ENCODE measurements at places on chromosomes 1 and 21.

GRCh38 chr1:116806245-116806644, 52.0 kb downstream of the CD2 start:
- DNase-seq = no peak

- DNase-seq = no peak
These were observed 24.9 kb upstream of the CDC42BPA start for GRCh38 chr1:227343206-227343605.

- DNase-seq = no peak
These were observed 12.4 kb downstream of the NEXN start for GRCh38 chr1:77900687-77901293.

DNA sequence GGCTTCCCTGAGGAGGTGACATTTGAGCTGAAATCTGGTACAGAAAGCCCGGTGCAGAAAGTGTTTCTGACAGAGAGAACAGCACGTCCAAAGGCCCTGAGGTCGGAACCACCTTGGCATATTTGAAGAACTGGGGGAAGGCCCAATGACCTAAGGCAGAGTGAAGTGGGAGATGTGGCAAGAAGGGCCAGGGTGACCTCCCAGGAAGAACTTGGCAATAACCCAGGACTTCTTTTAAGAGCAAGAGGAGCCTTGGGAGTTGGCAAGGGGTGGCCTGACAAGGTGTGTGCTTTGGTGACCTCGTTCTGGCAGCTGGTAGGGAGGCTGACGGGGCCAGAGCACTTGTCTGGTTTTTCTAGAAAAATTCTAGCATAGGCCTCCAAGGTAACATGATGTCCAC, 23.4 kb downstream of the TTC39A start:
- no peak for DNase-seq

- no peak for DNase-seq
These were observed 134.3 kb downstream of the MATN1 start for GRCh38 chr1:30589083-30589482.

DNA sequence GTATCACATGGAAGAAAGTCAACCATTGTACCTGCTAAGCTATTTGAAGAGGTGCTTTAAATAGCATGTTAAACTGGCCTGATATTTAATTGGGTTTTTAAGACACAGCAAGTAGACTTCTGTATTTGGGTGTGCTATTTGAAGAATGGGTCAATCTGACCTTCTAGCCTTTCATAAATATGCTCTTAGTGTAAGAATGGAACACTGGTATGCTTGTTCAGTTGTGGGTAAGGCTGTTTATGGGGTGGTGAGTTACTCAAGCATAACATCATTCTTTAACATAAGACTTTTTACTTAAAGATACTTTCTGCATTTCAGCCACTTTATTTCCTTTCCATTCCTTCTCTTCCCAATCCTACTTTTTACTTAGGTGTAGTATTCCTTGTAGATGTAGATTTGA, 21.4 kb downstream of the AHCYL1 start:
- no peak for DNase-seq

DNA sequence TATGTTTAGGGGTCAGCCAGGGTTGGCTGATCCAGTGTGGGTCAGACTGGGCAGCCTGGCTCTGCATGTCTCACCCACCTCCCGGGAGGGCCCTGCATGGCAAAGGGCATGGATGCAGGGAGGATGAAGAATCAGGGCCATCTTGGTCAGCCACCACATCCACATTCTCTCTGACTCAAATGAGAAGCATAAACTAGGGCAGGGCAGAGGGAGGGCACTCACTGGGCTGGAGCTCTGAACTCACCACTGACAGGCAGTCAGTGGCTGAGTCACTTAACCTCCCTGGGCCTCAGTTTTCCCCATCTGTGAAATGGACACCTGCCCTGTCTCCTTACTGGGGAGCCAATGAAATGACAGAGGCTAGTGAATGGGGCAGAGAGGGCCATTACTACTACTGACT, 4.3 kb upstream of the CELA2A start:
- DNase-seq = no peak

DNA sequence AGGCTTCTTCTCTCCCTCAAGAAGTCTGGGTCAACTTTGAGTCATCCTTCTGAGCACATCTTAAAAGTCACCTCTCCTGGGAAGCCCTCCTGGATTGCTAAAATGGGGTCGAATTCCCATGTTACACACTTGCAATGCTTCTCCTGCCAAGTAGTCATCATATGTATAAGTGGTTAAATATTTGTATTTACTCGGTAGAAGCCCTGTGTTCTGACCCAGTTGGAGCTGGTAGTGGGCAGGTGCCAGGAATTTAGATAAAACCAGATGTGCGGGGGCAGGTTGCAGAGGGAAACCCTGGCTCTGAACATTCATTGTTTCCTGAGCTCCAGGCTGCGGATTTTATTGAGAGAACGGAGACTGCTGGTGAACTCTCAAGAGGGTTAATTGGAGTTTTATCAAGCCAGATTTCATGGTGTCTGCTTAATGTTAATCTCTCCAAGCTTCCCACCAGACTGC, 52.8 kb upstream of the RPL11 start:
- no peak for DNase-seq

DNA sequence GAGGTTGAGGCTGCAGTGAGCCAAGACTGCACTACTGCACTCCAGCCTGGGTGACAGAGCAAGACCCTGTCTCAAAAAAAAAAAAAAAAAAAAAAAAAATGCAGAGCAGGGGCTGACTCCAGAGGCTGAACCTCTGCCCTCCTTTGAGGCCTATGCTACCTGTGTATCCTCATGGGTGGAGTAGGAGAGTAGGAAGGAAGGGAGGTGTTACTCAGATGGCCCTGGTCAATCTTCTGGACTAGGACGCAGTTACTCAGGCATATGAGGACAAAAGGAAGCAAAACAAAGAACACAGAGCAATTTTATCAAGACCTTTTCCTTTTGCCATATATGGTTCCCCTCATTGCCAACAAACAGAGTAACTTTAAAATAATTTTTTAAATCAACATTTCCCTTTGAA, 35.2 kb downstream of the TGFBR3 start:
- no peak for DNase-seq

- DNase-seq = no peak
These were observed 39.6 kb upstream of the PLEKHO1 start for GRCh38 chr1:150110116-150110515.

GRCh38 chr1:193031431-193031830, 27.7 kb downstream of the UCHL5 start:
- DNase-seq = no peak

- no peak for DNase-seq
These were observed 47.0 kb upstream of the DIP2A start for GRCh38 chr21:46411691-46412090.

- no peak for DNase-seq
These were observed 20.8 kb upstream of the CD5L start for GRCh38 chr1:157862114-157863070.

DNA sequence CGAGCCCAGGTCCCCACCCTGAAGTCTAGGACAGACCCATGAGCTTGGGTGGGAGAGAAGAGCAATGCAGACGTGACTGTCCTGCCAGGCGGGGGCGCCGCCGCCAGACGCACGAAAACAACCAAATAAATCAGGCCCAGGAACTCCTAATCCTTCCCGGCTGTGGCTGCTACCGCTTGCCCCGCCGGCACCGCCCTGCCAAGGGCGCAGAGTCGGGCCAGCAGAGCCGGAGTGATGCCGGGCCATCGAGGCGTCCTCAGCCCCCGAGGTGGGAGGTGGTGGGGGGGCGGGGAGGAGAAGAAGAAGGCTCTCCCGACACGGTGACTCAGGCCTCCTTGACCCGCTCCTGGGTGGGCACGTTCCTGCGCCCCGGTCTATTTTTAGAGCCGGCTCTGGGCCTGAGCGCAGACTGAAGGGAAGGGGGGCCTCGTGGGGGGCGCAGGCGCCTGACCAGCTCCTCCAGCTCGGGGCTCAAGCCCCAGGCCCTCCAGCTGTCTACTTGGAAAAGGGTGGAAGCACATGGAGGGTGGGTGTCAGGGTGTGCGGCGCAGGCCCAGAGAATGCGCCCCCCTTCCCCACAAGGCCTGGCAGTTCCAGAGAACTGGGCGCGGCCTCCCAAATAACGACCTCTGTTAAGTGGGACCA, 10.7 kb upstream of the COL16A1 start:
- no peak for DNase-seq

GRCh38 chr21:45146306-45146705, 71.9 kb downstream of the ADARB1 start:
- DNase-seq = no peak
